Neural crest cell (in vitro differentiated cells): ENCODE measurements at places on chromosomes 11 and 22. TPM values are rescaled to one million over a fixed set of nuclear protein-coding genes. Genes with fewer than 3 reads are reported as not detected.
A peak's percentile ranks its signal among the peaks of the same experiment; 100 is the strongest.

- no peak overlapping the region for H3K27ac ChIP-seq
- DNase-seq, result no peak
- no peaks in the 10 kb centered on the region for H3K27me3 ChIP-seq
- no peak overlapping the region for H3K4me3 ChIP-seq
Observed at GRCh38 chr11:9250139-9250582, 15.0 kb downstream of the DENND5A start.

GRCh38 chr11:118212781-118213191, 12.0 kb downstream of the JAML start:
- no peaks in the 10 kb centered on the region for H3K36me3 ChIP-seq
- H3K4me3 ChIP-seq, result no peak overlapping the region
- H3K27ac ChIP-seq, result no peak overlapping the region
- H3K27me3 ChIP-seq, result peaks cover 78% of the 10 kb centered on the region

DNA sequence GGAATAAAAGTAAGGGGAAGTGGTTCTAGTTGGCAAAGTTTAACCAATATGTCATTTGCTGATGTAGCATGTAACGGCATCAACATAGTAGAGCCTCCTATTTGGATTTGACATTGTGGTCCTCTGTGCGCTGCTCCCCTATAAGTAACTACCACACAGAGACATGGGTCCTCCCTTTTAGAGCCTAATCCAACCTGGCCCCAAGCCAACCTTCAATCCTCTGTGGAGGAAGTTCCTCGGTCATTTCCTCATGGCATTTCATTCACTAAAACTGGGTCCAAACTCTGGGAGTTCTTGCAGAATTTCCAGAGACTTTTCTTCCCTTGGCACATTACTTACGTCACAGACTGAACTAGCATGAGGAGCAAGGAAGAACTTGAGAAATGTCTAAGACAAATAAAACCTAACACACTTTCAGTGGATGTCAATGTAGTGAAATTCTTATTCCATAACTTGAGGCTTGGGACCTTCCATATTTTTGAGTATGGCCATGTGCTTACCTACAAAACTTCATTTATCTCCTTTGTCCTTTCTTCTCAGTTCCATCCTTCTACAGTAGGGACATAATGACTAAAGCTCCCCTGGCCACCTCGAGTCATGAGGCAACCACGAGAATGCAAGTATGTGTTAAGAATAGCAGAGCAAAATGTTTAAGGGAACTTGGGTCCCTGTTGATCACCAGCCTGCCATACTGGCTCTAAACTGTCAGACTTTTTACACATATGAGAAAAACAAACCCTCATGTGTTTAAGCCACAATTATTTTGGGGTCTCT, 34.7 kb downstream of the MMP20 start:
- H3K4me1 ChIP-seq, result no peaks in the 10 kb centered on the region
- H3K36me3 ChIP-seq, result no peaks in the 10 kb centered on the region

GRCh38 chr22:29136782-29137700, 64.2 kb downstream of the KREMEN1 start:
- no peak for DNase-seq
- H3K27ac ChIP-seq, result no peak overlapping the region
- peaks cover 11% of the 10 kb centered on the region for H3K4me1 ChIP-seq
- H3K27me3 ChIP-seq, result peaks cover under 1% of the 10 kb centered on the region

DNA sequence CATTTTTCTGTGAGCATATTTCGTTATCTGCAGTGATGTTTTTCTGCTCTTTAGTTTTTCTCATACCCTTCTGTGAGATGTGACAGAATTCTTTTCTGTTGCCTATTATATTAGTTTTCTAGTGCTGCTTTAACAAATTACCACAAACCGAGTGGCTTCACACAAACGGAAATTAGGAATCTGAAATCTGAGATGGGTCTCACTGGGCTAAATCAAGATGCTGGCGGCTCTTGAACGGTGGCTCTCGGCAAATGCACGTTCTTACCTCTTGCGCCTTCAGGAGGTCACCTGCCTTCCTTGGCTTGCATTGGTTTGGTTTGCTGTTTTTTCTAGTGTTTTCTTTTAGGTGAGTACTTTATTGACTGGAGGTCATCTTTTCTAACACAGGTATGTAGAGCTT, 13.0 kb downstream of the ZBED4 start:
- no peak overlapping the region for H3K4me3 ChIP-seq
- no peaks in the 10 kb centered on the region for H3K27me3 ChIP-seq
- no peak for DNase-seq
- H3K36me3 ChIP-seq, result peaks cover 55% of the 10 kb centered on the region
- H3K27ac ChIP-seq, result no peak overlapping the region
- H3K4me1 ChIP-seq, result peaks cover 11% of the 10 kb centered on the region

DNA sequence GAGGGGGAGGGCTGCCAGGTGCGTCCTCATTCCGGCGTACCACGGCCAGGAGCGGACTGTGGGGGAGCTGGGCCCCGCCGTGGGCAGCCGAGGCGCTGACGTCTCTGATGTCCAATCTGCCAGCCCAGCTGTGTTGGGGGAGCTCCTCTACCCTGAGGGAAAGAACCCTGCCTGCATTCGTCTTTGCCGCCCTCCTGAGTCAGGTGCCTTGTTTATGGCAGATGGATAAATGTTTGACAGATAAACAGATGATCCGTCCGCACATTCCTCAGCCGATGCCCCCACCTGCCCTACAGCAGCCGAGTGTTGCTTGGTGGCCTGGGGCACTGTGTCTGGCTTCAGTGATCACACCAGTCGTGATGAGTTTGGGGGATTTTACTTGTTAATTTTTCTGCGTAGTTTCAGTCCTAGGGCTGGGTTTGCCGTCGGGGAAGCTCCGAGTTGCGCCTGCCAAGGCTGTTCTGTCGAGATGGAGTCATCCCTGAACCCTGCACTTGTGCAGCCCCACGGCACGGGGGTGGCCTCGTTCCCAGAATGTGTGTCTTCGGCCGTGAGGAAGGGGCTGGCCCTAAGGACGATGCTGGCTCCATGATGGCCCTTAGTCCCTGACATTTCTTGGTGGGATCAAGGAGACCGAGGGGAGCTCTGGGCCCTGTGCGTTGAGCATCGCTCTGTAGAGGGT, 1083.9 kb downstream of the BRD1 start:
- H3K27ac ChIP-seq, result peak overlapping the region; percentile 12
- DNase-seq, result no peak
- H3K36me3 ChIP-seq, result no peaks in the 10 kb centered on the region
- no peaks in the 10 kb centered on the region for H3K27me3 ChIP-seq
- H3K4me3 ChIP-seq, result no peak overlapping the region

- H3K36me3 ChIP-seq, result no peaks in the 10 kb centered on the region
- no peak for DNase-seq
Observed at GRCh38 chr11:134032501-134033091, 36.3 kb upstream of the JAM3 start.

Gene OR4A16
- not detected in 2 replicates for total RNA-seq

Gene DDIAS
- total RNA-seq, result 22.1 and 23.2 TPM in 2 replicates

Gene MS4A3
- not detected in 2 replicates for total RNA-seq

Gene SLC22A12
- not detected in 2 replicates for total RNA-seq

Gene TMEM191B
- 1.0 and 1.5 TPM in 2 replicates for total RNA-seq
